ENCODE measurements at places on chromosomes 3 and 15.

DNA sequence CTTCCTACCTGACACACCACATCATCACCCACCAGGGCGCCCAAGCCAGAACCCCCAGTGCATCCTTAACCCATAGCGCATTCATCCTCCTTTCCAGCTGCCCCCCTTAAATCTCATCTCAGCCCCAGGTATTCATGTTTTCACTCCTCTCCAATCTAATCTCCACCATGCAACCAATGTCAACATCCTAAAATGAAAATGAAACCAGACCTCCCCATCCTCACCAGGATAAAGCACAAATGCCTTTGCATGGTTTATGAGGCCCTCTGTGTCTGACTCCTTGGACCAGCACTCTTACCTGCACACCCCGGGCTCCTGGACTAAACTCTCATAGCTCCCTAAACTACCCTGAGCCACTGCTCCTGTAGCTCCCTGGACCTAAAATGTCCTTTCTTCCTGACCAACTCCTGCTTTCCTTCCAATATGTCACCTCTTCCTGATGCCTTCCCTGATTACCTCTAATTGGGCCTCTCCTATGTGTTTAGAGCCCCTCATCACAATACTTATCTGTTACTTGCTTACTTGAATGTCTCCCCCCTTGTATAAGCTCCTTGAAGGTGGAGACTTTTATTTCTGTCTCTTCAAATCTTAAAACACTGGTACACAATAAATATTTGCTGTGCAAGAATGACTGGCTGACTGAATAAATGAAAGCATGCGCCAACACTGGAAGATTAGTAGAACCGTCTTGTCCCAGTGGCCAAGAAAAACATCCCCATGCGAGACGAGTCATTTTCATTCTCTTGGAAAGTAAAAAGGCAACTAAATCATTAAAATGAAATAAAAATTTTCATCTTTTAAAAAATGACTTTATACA lies 142.5 kb downstream of the XXYLT1 start:
- DNase-seq = no peak

DNA sequence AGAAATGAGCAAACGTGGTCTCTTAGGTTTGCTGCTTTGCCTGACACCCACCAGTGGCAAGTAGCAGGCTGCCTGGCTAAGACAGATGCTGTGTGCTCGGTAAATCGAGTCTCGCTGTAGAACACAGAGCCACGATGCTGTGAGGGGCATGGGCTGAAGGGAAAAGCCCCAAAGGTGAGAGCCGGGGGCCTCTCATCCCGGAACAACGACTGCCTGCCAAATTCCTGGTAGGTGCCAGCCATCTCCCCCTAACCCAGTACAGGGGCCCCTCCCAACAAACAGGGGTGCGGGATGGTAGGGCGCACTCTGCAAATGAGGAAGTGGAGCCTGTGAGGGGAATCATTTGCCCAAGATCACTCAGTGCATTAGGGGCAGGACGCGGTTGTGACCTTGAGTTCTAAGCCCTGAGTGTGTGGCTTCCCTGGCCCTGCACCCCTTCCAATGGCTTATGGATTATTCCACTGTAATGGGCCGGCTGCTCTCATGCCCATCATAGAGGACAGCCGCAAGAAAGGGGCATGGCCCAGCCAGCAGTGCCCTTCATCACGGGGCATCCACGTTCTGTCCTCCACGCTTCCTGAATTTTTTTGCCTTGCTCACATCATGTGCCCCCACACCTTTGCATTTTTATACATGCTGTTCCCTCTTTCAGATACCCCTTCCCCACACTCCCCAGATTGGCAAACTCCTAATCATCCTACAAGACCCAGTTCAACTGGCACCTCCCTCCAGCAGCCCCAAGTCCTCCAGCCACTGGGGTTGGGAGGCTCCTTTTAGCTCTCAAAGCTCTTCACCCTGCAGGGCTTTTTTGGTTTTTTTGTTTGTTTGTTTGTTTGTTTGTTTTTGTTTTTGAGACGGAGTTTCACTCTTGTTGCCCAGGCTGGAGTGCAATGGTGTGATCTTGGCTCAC lies 125.4 kb downstream of the NUP210 start:
- no peak for DNase-seq

- DNase-seq = no peak
Observed at GRCh38 chr3:23682646-23683045, 123.1 kb upstream of the UBE2E1 start.

GRCh38 chr15:87736401-87736800 lies 520.1 kb downstream of the NTRK3 start:
- no peak for DNase-seq

DNA sequence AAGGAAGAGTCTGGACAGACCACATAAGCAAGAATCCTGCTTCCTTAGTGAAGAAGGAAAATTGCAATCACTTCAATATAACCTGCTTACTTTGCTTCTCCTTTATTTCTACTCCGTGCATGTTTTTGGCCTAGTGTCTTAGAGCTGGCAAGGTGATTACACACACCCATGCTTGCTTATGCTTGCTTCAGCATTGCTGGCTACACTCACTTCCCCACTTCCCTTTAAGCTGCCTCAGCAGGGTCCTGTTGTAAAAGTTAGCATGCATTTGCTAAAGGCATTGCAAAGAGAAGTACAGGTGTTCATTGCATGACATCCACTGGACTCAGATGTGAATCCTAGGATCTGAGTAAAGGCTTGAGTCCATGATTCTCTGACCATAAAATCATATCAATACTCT lies 47.5 kb upstream of the STT3B start:
- no peak for DNase-seq

- peak; percentile 34 for DNase-seq
Observed at GRCh38 chr3:128556907-128557306, 63.9 kb upstream of the GATA2 start.

- peak; percentile 31 for DNase-seq
Observed at GRCh38 chr3:101216710-101217465, 103.5 kb downstream of the IMPG2 start.

- DNase-seq = no peak
Observed at GRCh38 chr15:76006136-76006778, 6.0 kb downstream of the NRG4 start.

DNA sequence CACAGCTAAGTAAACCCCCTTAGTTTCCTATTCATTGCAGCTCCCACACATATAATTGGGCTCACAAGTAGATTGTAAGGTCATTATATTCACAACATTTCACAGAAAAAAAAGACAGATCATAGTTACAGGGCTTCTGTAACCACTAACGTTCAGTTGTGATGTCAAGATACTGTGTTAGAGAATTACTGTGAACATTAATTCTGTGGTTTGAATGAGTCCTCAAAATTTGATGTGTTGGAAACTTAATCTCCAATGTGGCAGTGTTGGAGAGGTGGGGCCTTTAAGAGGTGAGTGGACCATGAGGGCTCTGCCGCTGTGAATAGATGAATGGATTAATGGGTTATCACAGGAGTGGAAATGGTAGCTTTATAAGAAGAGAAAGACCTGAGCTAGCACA lies 21.3 kb downstream of the GRK7 start:
- DNase-seq = no peak

GRCh38 chr15:69340243-69340900 lies 41.7 kb downstream of the PAQR5 start:
- DNase-seq = no peak

DNA sequence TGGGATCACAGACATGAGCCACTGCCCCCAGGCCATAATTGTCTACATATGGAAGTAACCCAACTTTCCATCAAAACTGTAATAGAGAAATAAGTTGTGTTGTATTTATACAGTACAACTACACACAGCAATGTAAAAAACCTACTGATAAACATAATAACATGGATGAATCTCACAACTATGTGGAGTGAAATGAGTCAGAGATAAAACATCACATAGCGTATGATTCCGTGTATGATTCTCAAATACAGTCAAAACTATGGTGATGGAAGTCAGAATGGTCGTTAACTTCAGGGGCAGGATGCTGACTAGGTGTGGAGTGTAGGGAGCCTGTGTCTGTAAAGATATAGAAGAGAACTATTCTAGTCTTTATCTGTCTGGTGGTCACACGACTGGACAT lies 332.7 kb upstream of the SLCO3A1 start:
- DNase-seq = no peak

- DNase-seq = no peak
Observed at GRCh38 chr15:94246016-94246415, 14.7 kb downstream of the MCTP2 start.

- no peak for DNase-seq
Observed at GRCh38 chr15:52383100-52383588, 87.5 kb upstream of the MYO5C start.

- no peak for DNase-seq
Observed at GRCh38 chr3:120013481-120013880, 80.8 kb downstream of the GSK3B start.

- DNase-seq = no peak
Observed at GRCh38 chr15:44265757-44266156, 22.8 kb upstream of the GOLM2 start.

- no peak for DNase-seq
Observed at GRCh38 chr3:30253832-30254231, 352.6 kb upstream of the TGFBR2 start.

GRCh38 chr15:101660005-101660404 lies 7.8 kb upstream of the TM2D3 start:
- DNase-seq = no peak

DNA sequence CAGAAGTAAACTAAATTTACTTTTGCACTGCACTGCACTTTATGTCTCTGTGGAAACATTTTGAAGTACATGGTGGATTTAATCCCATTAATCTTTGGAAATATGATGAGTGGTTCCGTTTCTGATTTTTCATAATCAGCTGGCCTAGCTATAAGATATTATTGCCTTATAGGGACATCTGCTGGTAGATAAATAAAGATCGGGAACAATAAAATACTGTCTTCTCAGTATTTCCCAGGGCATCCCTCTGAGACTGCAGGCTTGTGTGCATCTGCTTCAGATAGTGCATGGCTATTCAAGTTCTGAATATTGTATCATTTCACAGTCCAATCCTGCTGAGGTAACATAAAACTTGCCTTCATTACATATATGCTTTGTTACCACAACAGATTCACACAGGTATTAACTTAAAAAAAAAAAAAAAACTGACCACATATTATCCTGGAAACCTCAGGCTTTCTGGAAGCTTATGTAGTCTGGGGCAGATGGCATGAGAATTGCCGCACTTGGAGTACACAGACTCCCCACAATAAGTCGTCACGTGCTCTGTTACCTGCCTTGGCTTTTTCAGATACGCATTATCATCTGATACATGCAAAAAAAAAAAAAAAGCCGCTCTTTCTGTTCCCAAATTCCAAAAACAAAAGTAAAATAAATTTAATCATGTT lies 330.8 kb upstream of the AGTR1 start:
- no peak for DNase-seq

DNA sequence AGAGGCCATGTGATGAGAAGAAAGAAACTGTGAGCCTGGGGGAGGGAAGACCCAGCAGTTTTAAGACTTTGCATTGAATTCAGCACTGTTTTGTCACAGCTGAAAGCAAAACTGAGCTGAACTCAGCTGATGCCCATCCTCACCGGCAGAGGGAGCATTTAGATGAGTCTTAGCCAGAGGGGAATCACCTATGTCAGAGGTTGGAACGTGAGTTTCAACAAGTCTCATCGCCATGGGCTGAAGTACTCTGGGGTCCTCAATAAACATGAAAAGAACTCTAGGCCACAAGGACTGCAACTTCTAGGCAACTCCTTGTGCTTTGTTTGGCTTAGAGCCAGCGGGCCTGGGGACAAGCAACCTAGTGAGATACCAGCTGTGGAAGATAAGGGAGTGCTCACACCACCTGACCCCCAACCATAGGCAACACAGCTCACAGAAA lies 324.5 kb downstream of the TBL1XR1 start:
- peak; percentile 35 for DNase-seq

DNA sequence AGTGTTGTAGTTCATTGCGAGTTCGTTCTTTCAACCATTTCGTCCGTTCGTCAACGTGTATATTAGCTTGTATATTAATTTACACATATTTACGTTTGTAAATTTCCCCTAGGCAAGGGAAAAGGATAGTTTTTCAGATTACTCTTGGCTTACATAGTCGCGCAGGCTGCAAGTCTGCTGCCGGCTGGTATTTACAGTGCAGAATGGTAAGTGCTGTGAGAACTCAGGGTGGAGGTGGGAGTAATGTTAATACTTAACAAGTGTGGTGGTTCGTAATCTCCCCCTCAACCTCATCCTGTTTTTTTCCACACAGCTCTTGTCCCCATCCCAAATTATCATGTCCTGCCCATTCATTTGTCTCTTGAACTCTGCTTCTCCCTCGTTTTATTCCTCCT lies 766 bp downstream of the FAM98B start:
- DNase-seq = no peak

DNA sequence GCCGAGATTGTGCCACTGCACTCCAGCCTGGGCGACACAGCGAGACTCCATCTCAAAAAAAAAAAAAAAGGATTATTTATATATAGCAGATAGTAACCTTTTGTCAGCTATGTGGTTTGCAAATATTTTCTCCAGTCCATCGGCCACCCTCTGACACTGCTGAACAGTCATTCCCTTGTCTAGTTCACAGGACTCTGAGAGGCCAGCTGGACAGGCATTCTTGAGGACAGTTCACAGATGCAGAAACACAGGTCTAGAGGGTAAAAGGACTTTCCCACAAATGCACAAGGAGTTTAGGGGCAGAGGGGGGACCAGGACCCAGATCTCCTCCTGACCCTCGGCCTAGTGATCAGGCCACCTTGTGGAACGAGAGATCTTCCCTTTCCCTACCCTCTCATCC lies 7.5 kb upstream of the TMEM40 start:
- no peak for DNase-seq

DNA sequence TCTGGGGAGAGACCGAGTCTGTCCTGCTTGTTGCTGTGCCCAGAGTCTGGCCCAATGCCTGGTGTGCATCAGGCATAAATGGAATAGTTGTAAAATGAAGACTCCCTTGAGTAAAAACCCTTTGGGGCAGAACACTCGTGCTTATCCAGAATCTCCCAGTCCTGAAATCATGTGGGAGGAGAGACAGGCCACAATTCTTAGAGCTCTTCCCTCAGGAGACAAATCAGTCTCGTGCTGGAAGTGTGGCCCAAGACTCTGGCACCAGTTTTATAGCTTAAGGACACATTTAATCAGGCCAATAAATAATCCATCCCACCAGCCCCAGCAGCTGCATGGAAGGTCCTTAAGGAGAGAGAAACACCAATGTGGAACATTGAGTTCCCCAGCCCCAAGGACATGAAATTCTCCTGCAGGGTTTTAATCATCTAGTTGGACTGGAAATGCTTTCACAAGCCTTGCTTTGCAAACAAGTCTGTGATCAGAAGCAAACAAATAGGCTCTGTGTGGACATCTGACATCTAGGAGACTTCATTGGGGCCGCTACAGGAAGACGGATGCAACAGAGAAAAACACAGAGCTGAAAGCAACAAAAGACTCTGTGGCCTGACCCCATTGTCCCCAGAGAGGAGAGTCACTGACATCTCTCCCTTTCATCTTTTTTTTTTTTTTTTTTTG lies 70.4 kb downstream of the LSM3 start:
- no peak for DNase-seq
